ENCODE measurements at places on chromosomes 13 and 19.

GRCh38 chr13:37960427-37960826, 90.9 kb upstream of the TRPC4 start:
- DNase-seq: no peak

DNA sequence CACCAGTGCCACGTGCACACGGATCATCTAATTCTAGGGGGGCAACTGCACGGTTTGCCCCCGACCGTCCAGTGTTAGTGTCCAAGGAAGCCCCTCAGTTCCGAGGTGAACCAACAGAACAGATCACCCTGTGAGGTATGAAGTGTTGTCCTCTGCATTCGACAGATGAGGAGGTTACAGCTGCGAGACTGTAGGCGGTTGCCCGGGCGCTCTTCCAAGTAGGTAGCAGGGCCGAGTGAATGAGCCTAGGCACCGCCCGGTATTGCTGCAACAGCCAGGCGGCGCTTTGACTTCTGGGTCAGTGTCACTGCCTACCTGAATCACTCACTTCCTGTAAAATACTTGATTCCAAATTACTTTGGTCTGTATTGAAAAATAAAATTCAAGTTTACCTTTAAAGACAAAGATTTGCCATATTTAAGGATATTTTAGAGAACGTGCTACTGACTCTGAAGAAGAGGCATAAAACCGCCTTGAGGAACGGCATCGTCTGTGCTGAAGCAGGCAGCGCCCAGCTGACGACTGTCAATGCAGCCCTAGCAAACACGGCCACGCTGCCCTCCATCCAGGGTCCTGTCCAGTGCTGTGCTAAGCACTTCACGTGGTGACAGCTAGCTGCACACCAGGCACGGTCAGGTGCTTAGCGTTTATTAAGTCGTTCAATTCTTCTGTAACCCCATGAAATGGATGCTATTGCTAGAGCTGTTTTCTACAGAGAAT, 19.3 kb upstream of the RASA3 start:
- DNase-seq: no peak

- no peak for DNase-seq
Observed at GRCh38 chr19:35729763-35730162, 12.0 kb downstream of the KMT2B start.

- no peak for DNase-seq
Observed at GRCh38 chr13:112960706-112961105, 8.3 kb upstream of the MCF2L start.

DNA sequence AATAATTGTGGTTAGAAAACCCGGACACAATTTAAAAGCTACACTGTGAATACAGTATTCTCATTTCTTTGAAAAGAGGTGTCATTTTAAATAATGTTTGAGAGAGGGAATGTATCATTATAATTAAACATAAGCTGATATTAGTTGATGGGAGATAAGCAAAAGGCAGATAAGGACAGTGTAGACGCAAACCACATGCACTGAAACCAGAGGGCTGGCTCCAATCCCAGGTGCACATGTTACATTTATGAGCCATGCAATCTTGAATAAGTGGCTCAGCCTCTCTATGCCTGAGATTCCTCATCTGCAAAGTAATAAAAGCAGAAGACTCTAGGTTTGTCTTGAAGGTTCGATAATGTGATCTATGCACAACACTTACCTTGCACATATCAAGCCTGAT, 238.7 kb downstream of the EFNB2 start:
- DNase-seq: no peak

GRCh38 chr13:30093236-30093635, 214.1 kb downstream of the KATNAL1 start:
- no peak for DNase-seq

GRCh38 chr13:20473888-20474287, 51.8 kb downstream of the CRYL1 start:
- no peak for DNase-seq

- DNase-seq: no peak
Observed at GRCh38 chr13:27969082-27969865, at the start of gene CDX2. CDX2 (minus strand) TSS chr13:27969315; CDS start chr13:27969006, 309 bp downstream.

DNA sequence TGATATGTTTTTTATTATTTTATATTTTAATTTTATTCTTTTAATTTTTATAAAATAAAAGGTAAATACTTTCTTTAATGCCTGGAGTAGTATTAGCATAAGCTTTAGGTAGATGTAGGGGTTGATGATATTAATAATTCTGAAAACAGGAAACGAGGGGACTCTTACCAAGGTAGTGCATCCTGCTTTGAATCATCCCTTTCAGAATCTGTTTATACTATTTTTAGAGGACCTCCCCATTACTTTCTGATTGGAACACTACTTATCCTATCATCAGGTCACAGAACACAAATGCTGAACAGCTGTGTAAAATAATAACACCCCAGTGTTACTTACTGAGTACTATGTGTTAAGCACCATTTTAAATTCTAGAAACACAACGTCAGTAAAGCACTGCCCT, 27.3 kb downstream of the COG6 start:
- no peak for DNase-seq

GRCh38 chr13:94249512-94249911, 230.0 kb downstream of the DCT start:
- no peak for DNase-seq

Data from left renal cortex interstitium (tissue), 4 donors.